ENCODE measurements at places on chromosomes 7 and 10.

DNA sequence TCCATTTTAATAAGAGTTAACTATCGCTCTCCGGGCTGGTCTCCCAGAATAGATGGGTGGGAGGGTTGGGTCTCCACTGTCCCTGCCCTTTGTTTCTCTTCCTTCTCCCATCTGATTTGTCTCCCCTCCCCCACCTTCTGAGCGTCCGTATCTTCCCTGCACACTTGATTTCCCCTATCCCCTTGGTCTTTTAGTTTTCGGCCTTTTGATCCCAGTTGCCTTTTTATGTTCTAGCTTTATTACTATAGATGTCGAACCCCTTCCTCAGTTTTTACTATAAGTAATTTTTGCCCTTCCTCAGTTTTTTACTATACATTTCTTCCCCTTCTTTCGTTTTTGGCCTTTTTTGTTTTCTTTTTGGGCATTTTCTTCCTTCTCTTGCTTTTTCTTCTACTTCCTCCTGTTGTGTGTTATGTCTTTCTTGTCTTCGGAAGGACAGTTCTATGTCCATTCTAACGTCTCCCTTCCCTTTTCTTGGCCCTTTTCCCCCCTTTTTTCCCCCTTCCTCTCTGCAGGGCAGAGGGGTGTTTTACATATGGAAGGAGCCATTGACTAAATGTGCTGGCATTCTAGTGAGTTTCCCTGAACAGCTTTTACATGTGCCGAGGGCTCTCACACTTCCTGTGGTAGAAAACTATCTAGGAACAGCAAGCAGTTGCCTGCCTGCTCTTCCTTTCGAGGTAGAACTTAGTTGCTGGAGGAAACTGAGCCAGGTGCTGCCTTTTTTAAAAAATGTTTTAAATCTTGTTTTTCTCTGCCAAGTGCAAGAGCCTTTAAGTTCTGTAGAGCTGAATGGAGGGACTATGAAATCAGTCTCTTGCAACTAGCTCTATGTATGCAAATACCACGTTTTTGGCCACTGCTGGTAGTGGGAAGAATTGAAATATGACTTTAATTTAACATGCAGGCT, 2.8 kb downstream of the TET1 start:
- DNase-seq = no peak

DNA sequence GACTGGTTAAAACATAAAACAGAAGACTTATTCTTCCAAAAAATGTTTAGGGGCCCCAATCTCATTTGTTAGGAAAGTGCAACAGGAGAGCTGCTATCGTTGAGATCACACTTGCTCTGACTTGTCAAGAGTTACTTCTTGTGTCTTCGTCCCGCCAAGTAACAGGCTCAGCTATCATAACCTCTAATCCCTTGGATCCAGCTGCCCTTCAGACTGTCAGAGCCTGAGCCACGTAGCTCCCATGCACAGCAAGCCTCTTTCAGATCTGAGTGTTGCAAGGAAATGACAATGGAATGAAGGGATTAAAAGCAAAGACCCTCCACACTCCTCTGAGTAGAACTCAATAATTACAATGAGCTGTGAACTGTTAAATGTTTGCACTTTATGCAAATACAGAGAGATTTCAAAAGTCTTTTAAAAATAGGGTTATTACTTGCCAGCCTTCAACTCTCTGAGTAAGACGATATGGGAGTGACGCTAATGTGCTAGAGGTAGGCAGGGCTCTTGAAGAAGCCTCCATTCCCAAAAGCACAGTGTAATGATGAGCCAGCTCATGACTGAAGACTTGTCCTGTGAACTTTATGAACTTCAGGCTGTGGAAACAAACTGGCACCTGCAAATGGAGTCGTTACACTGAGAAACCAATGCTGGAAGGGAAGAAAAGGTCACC, 28.4 kb upstream of the CDK13 start:
- DNase-seq = no peak

- no peak for DNase-seq
Observed at GRCh38 chr10:68989317-68989990, 851 bp downstream of the KIFBP start.

- peak; percentile 26 for DNase-seq
Observed at GRCh38 chr10:59830601-59831259, 75.6 kb downstream of the CCDC6 start.
